ENCODE measurements at places on chromosomes 5 and 9.

- DNase-seq = no peak
Measured at GRCh38 chr5:643811-644271, 31.7 kb downstream of the CEP72 start.

GRCh38 chr9:123102375-123103113 lies 69.1 kb downstream of the GPR21 start:
- DNase-seq = no peak

DNA sequence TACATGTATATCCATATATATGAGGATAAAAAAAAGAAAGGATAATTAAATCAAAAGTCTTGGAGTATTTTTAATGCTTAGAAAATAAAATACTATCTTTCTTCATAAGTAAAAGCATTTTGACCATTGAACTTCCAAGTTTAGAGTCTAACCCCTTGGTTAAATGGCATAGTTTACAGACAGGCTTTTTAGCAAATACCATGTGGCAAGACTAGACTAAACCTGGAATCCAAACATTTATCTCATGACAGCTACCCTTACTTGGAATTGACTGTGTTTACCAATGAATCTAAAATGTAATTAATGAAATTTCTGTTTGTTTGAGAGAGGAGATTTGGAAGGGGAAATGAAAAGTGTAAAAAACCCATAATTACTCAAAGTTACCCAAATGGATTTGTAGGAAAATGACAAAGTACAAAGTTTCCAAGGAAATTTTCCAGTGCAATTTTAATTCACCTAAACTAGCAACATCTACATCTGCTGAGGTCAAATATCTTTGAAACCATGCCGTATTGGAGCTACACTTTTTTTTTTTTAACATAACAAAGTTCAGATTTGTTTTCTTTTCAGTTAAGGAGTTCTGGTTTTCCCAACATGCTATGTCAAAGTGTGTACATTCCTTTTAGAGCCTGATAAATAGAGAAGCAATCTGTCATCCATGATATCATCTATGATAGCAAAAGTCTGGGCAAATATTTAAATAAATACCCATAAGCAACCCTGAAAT lies 272.1 kb upstream of the DAB2 start:
- DNase-seq = no peak

DNA sequence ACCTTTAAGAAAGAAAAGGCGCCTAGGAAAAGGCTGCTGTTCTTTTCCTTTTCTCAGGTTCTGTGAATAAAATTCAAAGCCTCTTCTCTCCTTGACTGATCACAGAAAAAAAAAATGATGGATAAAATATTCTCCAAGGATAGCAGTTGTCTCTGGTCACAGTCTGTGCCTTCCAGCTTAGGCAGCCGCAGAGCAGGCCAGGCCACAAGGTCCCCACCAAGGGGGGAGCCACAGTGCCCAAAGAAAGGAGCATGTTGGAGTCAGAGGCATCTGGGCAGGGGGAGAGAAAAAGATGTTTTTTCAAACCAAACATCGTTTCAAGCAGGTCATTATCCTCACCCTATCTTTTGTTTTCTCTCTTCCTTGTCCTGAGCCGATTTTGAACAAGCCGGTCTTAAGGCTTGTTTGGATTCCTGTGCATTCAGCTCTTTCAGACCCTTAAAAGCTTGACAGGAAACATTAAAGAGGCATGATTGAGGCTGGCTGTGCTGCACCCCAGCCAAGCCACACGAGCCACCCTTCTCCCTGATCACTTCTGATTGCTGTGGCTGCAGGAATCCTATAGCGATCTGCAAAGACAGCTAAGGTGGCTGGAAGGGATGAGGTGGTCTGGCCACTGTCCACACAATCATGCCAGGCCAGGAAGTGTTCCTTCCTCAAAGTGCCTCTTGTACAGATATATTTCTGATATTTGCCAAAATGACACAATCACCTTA lies 284.6 kb upstream of the TLE4 start:
- DNase-seq = no peak

DNA sequence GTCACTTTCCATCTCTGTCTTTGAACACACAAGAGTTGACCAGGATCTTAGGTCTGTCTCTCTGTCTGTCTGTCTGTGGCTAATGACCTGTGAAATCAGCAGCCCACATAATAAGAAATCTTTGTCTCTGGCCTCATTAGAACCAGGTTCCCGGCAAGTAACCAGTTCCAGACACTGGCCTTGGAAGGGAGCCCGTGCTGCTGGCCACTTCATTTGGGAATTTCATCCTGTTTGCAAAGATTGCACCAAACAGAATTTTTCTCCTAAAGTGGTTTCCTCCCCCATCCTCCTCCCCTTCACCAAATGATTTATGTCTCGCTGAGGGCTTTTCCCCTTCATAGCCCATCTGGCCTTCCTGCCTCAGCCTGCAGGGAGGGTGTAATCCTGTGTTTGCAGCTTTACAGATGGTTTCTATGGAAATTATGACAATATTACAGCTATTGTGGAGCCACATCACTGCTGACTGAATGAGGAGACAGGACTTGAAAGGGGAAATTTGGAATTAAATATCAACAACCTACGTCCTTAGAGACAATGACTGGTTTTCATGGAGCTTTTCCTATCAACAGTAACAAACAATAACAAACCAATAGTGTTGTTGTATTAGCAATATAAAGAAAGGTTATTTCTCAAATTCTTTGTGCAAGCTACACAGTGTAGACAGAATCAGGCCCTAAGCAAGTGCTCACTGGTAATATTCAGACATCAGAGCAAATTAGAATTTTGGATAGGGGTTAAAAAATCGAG lies 25.7 kb downstream of the DPYSL3 start:
- no peak for DNase-seq

DNA sequence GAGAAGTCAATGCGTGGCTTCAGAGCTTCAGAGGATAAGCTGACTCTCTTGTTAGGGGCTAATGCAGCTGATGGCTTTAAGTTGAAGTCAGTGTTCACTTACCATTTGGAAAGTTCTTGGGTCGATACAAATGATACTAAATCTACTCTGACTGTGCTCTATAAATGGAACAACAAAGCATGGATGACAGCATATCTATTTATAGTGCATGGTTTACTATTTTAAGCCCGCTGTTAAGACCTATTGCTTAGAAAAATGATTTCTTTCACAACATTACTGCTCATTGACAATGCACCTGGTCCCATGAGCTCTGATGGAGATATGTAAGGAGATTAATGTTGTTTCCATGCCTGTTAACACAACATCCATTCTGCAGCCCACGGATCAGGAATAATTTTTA lies 435.7 kb downstream of the MAT2B start:
- no peak for DNase-seq

- no peak for DNase-seq
Measured at GRCh38 chr9:99220011-99220410, 1.7 kb downstream of the ALG2 start.

- peak; percentile 14 for DNase-seq
Measured at GRCh38 chr5:149860801-149861322, 83.7 kb downstream of the PDE6A start.

DNA sequence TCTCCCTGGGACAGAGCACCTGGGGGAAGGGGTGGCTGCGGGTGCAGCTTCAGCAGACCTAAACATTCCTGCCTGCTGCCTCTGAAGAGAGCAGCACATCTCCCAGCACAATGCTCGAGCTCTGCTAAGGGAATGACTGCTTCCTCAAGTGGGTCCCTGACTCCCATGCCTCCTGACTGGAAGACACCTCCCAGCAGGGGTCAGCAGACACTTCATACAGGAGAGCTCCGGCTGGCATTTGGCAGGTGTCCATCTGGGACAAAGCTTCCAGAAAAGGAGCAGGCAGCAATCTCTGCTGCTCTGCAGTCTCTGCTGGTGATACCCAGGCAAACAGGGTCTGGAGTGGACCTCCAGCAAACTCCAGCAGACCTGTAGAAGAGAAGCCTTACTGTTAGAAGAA lies 77.2 kb downstream of the SLCO6A1 start:
- DNase-seq = no peak

GRCh38 chr9:92455217-92455616 lies 27.1 kb downstream of the ASPN start:
- DNase-seq = no peak

GRCh38 chr9:121557581-121558447 lies 58.2 kb upstream of the GGTA1 start:
- peak; percentile 16 for DNase-seq

GRCh38 chr9:35436933-35437332 lies 53.0 kb upstream of the RUSC2 start:
- no peak for DNase-seq

DNA sequence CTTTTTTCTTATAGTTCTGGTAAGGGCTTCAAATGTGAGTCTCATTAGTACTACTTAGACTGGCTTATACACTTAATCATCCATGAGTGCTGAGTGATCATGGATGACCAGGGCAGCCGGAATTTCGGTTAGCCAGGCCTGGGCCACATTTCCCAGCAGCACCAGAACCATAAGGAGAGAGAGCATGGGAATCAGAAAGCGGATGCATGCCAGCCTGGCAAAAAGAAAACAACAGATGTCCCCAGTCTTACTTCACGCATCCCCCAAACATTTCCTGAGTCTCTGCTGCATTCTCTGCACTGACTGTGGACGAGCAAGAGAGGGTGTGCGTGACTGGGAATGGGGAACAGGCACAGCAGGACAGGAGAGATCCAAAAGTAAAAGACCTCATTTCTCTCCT lies 371.1 kb upstream of the ZNF608 start:
- DNase-seq = no peak

Data from activated CD4-positive, alpha-beta T cell treated with anti-CD3 and anti-CD28 coated beads, Interleukin-2, amount 50 U/mL, for 48 hours (primary cell).